Activated CD8-positive, alpha-beta memory T cell treated with anti-CD3 and anti-CD28 coated beads for 4 hours (primary cell): ENCODE measurements at places on chromosomes 3 and 15.
A peak's percentile ranks its signal among the peaks of the same experiment; 100 is the strongest.

DNA sequence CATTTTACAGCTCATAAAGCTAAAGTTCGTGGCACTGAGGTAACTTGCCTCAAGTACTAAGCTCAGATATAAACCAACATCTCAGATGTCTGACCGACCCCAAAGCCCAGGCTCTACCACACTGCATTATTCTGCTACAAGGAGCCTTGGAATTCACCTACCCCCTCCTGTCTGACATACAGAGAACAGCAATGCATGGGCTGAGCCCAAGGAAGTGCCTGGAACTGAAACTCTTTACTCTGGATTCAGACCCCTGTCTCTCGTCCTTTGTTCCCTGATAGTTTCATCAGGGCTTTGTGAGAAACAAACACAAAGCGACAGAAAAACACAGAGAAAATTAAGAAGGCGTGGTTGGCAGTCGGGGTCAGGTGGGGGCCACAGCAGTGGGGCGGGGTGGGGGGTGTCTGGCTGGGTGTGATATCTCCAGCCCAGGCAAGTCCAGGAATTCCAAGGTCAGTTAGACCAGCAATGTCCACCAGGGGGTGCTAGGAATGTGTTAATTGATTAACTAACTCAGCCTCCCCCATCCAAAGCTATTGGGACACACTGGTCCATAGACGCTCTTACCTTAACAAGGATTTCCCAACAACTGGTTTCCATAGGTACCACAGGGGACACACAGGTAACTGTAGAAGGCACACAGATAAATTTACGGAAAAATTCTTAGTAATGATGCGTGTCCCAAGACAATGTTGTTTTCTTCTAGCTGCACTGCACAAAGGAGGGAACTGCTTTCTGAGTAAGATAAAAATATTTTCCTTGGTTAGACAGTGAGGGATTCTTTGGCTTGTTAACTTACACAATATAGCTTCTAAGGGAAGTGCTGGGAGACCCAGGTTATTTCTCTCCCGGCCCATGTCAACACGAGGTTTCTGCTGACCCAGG is 18.8 kb upstream of the SSUH2 start:
- DNase-seq = no peak

DNA sequence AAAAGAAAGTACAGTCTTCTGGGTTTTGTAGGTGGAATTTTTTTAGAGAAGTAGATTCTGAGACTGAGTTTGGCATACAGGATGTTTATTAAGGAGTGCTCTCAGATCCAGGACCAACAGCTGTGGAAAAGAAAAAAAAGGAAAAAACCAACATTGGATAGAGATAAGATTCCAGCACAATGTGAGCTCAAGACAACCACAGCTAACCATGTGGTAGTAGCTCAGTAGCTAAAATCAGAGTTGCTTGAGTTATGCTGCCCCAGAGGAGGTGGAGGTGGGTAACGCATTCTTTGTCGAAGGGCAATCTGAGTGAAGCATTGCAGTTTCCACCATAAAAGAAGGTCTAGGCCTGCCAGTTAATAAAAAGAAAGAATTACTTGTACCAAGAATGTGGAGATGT is 904.3 kb downstream of the NSUN3 start:
- no peak for DNase-seq

DNA sequence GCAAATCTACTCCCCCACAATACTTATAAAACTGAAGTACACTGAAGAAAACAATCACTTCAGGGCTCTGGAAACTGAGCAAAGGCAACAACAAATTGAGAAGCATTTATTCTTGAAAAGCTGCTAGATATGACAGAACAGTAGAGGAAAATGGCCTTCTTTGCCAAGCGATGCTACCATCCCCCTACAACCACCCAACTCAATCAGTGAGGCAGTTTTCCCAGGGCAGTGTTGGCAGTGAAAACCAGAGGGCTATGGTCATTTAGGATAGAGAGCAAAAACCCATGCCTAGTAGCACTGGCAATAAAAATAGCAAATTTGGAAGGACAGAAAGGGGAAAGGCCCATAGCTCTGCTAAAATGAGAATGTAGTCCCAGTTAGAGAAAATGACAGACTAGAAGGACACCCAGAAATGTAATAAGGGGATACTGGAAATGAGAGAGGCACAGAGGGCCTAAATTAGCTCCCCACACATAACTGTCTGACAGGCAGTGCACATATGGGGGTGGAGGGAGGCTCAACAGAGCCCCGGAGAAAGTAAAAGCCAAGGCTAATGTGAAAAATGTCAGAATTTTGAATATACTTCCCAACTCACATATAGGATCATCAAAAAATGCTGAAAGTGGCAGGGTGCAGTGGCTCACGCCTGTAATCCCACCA is 143.5 kb downstream of the GSK3B start:
- no peak for DNase-seq

DNA sequence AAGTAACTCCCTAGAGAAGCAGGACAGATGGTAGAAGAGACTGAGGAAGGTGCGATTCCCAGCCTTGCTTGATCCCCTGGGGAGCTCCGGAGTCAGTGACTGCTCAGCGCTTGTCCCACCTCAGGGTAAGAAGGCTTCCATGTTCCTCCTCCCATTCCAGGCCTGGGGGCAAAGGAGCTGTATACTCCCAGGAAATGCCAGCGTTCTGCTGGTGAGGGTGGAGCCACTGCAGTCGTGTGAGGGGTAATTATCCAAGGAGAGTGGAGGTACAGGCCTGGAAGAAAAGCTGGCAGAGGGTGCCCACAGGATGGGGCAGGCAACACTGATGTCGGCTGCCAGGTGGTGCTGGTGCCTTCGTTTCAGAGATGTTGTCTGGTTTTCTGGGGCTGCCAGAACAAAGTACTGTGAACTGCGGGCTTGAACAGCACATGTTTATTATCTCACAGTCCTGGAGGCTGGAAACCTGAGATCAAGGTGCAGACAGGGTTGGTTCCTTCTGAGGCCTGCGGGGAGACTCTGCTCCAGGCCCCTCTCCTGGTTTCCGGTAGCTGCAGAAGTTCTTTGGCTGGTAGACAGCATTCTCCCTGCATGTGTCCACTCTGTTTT is 12.1 kb upstream of the APBA2 start:
- DNase-seq = no peak

GRCh38 chr15:40338041-40338657 is 2.6 kb downstream of the CCDC9B start:
- DNase-seq = peak; percentile 56

DNA sequence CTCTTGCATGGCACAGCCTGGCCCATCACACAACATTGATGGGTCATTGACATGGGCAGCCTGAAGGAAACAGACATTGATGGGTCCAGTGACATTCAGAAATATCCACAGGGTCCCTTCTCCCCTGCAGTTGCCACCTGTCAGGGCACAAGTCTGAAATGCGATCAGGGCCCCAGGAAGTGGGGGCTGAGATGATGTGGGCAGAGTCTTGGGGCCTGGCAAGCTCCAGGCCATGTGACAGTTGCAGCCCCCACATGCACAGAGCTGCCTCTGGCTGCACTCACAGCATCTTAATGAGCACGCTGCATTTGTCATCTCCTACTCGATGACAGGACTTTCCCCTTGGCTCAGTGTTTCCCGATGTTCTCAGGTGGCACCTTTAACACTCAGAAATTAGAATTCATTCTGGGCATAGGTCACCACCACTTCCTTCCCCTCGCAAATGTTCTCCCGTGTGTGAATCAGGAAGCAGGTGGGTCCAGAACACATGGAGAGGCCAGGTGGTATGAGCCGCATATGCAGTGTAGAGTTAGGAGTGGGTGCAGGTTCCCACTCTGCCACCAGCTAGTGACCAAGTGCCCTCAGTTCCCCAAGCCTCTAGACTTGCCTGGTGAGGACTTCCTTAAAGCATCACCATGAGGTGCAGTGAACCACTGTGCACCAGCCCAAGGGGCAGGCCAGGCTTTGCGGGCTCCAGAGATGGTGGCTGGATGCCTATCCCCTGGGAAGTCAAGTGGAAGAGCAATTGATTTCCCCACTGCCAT is 1.6 kb upstream of the TXNRD3 start:
- no peak for DNase-seq

DNA sequence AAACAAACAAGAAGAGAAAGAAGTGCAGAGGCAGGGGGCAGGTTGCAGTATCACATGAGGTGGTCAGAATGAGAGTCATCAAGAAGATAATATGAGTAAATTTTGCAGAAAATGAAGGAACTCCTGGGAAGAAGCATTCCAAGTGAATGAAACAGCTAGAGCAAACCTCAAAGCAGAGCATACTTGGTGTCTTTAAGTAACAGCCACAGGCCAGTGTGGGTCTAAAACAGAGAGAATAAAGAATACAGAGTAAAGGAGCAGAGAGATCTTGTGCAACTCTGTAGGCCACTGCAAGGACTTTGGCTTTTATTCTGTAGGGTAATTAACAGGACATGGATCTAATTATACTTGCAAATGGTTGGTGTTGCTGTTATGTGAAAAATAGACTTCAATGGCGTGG is 81.3 kb downstream of the STAC start:
- no peak for DNase-seq
